Activated effector memory CD4-positive, alpha-beta T cell treated with anti-CD3 and anti-CD28 coated beads, Interleukin-2, amount 50 U/mL, for 16 hours (primary cell): ENCODE measurements at places on chromosomes 7 and 10.

DNA sequence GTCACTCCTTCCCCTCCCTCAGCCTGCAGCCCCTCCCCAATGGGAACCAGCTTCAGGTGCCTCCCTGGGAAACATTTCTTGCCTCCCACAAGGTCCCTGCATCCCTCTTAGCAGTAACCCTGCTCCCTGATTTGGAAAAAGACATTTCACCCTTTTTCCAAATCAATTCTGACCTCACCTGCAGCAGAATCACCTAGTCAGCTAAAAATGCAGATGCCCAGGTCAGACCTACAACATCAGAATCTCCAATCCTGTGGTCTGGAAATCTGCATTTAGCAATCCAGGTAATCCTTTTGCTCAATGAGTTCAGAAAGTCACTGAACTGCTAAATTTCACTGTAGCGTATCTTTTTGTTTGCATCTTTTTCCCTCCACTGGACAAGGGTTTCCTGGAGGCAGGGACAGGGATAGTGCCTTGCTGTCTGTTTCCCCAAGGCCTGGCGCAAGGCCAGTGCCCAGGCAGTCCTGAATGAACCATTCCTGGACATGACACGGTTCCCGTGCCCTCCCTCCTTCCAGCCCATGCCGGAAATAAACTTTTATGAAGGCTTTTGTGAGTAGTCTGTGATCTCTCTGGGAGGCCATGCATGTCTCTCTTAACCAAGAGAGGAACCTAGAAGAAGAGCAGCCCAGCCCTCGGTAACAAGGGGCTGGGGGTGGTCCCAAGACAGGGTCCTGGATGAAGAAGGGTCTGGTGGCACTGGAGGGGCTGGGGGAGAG is 44.0 kb downstream of the COL13A1 start:
- no peak for DNase-seq

GRCh38 chr7:322111-322671 is 32.2 kb downstream of the FOXL3 start:
- DNase-seq = peak; percentile 96

DNA sequence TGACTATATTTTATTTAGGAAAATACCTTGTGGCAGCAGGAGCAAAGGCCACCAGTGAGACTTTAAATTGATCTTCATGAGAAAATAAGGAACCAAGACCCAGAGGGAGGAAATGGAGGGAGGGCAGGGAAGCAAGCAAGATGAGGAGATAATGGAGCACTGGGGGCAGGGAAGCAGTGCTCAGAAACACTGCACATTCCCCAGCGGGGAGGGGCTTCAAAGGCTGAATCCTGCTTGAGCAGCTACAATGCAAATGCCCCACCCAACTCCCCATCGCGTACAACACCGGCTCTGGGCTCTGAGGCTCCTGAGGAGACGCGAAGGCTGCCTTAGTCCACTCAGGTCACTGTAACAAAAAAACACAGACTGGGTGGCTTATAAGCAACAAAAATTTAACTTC is 503.8 kb downstream of the GRID1 start:
- DNase-seq = no peak

GRCh38 chr10:118337356-118337755 is 4.8 kb downstream of the FAM204A start:
- DNase-seq = no peak

GRCh38 chr10:86187499-86188239 is 178.9 kb downstream of the GRID1 start:
- peak; percentile 19 for DNase-seq

DNA sequence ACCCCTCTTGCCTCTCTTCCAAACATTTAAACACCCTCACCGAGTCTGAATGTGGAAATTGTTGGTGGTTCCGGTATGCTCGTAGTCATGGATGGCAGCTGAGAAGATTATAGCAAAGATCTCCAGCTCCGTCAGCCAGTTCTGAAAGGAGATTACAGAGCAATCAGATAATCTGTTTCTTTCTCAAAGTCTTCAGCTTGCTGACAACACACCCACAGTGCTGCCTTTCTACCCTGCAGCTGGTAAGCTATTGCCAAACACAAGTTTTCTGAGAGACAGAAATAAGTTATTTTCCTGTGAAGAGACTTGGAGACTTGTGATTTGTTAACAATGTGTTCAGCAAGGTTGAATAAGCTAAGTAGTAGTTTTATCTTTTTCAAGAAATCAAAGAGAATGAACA is 163.6 kb downstream of the PPP1R17 start:
- no peak for DNase-seq

DNA sequence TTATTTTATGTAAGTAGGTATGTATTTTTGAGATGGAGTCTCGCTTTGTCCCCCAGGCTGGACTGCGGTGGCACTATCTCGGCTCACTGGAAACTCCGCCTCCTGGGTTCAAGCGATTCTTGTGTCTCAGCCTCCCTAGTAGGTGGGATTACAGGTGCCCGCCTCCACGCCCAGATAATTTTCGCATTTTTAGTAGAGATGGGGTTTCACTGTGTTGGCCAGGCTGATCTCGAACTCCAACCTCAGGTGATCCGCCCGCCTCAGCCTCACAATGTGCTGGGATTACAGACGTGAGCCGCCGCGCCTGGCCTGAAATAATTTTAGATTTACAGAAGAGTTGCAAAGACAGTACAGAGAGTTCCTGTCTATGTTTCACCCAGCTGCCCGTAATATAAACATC is 37.5 kb downstream of the PFKFB3 start:
- peak; percentile 34 for DNase-seq

DNA sequence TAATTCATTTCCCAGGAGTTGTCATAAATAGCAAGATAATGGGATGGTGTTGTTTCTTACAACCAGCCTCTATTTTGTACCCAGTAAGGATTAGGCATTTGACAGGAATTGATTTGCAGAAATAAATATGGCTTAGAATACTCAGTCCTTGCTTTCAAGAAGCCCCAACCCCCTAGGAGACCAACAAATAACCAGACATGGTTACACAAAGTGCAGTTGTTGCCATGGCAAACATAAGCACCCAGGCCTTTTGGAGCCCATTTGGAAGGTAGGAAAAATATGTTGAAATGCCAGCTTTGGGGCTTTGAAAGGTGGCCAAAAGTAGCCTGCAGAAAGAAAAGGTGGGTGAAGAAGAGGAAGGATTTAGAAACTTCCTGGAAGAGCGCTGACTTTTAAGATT is 397.5 kb downstream of the CDC14C start:
- DNase-seq = no peak

- no peak for DNase-seq
Measured at GRCh38 chr7:78770422-78771410, 682.8 kb downstream of the MAGI2 start.

DNA sequence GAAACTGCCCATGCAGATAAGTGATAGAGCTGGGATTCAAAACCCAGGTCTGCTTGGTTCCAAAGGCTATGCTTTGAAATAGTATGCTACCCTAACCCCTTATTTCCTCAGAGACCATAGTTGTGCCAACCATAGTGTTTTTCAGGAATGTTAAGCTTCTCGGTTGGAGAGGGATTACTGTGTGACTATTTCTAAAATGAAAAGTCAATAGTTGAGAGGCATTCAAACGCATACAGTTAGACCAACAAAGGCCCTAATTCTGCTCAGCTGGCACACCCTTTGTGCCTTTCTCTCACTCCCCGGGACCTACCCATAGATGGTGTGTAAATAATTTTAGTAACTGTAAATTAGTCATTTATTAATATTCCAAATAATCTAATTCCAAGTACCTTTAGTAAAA is 64.6 kb upstream of the RNF148 start:
- no peak for DNase-seq

- no peak for DNase-seq
Measured at GRCh38 chr10:120802935-120803334, 48.2 kb upstream of the WDR11 start.

- no peak for DNase-seq
Measured at GRCh38 chr10:102652170-102652916, 8.1 kb downstream of the TRIM8 start.

DNA sequence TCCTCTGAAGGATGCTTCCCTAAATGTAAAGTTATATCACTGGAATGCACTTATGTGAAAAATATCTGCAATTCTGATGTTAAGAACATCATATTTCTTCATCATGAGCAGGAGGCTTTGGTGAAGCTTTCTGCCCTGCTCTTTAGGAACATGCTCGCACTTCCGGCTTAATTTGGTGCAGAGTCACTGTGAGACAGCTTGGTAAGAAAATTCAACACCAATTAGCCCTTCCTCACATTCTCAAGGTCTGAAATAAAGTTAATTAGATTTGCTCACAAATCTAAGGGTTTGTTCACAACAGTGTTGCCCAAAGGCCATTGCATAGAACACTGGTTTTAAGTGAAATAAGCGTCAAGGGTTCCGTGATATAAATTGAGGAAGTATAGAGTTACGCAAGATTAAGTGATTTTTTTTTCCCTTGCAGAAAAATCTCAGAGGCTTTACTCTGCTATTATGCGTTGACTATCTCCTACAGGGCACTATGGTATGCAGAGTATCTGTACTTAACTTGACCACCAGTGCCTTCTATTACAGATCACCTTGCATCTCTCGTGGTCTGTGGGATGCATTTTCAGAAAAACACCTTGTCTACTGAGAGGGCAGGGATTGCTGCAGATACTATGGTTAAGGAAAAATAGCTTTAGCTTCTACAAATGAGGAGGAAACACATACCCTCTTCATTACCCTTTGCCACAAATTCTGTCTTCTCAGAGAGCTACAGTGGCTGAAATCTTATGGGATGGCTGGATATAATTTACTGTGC is 953.9 kb downstream of the TYW1 start:
- DNase-seq = no peak

DNA sequence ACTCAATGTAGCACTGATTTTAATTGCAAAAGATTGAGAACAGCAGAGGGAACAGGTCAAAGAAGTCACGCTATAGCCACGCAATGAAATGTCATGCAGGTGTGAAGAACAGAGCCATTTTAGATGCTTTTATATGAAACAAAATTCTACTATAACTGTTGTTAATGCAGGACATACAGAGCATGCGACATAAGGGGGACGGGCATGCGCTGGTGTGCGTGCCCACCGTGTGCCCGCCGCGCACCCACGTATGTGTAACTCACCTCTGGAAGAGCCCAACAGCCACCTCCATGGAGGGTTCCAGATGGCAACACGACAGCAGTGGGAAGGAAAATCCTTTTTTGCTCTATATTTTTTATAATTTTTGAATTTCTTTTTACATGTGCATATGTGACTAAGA is 410.0 kb upstream of the RNF32 start:
- DNase-seq = no peak

DNA sequence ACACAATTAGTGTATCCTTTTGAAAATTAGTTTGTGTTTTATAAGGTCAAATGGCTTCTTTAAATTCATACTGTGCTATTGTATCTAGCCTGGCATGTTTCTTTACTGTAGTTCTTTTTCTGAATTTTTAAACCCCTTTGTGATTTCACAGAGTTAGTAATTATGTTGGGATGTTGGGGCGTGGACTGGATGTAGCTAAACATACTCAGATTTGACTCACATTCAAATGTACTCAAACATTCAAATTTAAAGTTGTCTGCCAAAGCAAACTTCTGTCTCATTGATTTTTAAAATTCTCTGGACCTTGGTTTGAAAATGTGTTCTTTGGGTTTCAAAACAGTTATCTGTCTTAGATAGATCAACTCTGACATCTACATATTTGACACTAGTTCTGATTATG is 7.2 kb upstream of the NRP1 start:
- DNase-seq = no peak

DNA sequence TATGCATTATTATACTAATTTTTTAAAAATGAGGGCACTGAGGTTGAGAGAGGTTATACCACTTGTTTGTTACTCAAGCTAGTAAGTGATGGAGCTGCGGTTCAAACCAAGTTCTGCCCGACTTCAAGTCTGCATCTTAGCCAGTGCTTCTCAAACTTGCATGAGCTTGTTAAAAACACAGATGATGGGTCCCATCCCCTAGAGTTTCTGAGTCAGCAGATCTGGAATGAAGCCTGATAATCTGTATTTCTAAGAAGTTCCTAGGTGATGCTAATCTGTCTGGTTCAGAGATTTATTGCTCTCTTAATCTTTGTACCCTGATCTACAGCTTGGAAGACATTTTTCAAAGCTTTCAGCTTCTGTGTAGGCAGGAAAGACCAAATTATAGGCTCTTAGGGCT is 67.7 kb upstream of the CC2D2B start:
- DNase-seq = no peak

DNA sequence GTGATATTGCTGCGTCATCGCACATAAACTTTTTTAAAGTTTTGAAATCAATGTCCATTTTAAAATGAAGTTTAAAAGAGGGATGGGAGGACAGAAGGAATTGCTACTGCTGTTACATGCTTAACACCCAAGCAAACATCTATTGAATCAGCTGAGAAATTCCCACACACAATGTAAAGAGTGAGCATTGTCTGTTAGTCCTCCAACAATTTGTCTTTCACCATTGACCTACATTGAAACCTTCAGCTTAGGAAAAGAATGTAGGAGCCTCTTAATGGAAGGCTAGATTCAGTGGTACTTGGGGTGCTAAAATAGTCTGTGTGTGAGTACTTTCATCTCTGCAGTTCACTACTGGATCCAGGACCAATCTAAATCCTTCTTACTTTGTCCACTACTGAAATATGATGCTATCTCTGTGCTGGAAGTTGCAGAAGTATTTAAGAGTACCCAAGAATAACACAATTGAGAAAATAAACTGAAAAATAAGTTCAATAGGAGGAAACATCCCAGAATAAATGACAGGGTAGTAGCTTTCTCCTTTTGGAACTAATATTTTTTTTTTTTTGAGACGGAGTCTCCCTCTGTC is 23.8 kb upstream of the FBXW4 start:
- no peak for DNase-seq

DNA sequence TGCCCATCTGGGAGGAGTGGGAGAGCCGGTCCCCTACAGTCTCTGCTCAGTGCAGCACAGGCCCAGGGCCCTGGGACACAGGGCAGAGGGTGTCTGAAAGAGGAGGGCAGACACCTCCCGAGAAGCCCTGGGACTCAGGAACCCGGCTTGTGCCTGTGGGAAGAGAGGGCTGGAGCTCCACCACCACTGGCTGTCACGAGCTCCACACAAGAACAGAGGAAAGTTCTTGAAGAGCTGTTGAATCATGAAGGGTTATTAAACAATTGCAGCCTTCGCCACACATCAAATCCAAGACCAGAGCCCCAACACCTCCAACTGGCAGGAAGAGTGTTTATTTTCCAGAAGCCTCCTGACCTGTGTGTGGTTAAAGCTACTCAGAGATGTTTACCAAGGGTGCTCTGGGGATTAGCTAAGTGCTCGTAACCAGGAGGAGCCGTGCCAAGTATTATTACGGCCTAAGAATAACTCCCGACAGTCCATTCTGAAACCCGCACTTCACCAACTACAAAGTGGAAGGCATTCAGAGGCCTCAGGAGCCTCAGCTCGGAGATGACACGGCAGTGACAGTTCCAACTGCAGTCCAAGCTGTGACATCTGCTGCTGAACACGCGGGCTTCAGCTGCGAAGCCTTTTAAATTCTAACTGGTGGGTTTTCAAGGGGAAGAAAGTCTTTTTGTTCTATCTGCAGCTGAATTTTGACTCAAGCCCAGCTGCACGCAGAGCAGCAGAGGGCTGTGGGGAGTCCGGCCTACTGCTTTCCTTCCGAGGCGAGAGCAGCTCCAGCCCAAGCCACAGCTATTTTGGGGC is 75.1 kb downstream of the MAD1L1 start:
- peak; percentile 49 for DNase-seq

- DNase-seq = no peak
Measured at GRCh38 chr10:121662945-121663917, 65.0 kb upstream of the FGFR2 start.
